ENCODE measurements at places on chromosomes 7 and 10.

- no peak for DNase-seq
These were observed 303.6 kb downstream of the GPAM start for GRCh38 chr10:111879969-111880368.

GRCh38 chr10:10515479-10516204 lies 502.0 kb upstream of the CELF2 start:
- no peak for DNase-seq

DNA sequence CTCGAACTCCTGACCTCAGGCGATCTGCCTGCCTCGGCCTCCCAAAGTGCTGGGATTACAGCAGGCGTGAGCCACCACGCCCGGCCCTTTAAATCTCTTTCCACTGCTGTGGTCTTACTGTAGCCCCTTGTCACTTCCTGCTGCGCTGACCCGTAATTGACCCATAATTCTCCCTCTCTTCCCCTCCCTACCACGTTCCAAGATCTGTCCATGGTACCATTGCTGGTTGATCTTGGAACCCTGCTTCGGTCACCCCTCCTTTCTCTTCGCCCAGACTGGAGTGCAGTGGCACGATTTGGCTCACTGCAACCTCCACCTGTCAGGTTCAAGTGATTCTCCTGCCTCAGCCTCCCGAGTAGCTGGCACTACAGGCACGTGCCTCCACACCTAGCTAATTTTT lies 6.5 kb downstream of the POR start:
- DNase-seq = no peak

GRCh38 chr7:81446212-81446611 lies 323.6 kb downstream of the HGF start:
- DNase-seq = no peak

Data from stimulated activated CD4-positive, alpha-beta T cell treated with anti-CD3 and anti-CD28 coated beads, Interleukin-2, amount 100 ng/mL, for 4 hours (primary cell).